ENCODE measurements at places on chromosomes 7 and 10.

GRCh38 chr10:29217292-29217738 is 71.6 kb upstream of the LYZL1 start:
- DNase-seq = no peak

DNA sequence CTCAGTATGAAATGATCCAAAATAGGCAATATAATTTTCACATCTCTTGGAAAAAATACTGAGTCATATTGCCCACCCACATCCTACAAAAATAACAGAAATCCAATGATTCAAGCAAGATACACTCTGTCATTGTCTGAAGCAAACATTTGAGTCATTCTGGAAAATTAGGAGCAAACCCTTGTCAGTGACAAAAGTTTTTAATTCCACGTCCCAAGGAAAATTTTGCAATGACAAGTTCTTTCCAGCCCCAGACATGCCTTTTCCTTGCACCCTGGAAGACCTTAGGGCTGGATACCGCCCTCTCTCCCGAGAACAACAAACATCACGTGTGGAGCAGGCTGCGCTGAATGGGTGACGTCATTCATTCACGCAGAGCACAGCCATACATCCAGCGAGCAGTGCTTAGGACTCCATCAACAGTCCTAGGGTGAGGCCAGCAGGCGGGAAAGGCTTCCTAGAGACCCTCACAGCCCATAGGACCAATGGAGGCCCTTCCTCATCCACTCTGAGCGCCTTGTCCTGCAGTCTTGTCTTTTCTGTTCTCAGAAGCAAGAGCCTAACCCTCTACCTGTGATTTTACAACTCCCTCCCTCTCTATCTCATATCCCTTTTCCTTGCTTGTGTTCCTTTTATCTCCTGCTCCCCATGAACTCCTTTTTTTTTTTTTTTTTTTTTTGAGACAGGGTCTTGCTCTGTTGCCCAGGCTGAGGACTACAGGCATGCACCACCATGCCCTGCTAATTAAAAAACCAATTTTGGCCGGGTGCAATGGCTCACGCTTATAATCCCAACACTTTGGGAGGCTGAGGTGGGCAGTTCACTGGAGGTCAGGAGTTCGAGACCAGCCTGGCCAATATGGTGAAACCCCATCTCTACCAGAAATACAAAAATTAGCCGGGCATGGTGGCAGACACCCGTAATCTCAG is 23.5 kb upstream of the KDM7A start:
- no peak for DNase-seq

GRCh38 chr10:121732656-121733445 is 134.6 kb upstream of the FGFR2 start:
- no peak for DNase-seq

GRCh38 chr7:121666306-121666705 is 206.7 kb upstream of the PTPRZ1 start:
- no peak for DNase-seq

DNA sequence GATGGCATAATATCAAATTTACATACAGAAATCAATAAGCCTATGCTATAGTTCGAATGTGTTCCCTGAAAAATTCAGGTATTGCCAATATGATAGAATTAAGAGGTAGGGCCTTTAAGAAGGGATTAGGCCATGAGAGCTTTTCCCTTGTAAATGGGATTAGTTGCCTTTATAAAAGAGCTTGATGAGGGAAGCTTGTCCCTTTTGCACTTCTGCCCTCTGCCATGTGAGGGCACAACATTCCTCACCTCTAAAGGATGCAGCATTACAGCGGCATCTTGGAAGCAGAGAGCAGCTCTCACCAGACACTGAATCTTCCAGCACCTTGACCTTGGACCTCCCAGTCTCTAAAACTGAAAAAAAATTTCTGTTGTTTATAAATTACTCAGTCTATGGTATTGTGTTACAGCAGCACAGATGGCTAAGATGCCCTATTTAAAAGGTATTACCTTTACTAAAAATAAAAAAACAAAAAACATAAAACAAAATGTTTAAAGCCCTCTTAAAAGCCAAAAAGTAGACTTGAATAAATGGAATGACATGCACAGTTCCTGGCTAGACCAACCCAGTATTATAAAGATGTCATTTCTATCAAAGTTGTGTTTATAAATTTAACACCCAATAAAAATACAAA is 909.6 kb downstream of the REEP3 start:
- DNase-seq = no peak

DNA sequence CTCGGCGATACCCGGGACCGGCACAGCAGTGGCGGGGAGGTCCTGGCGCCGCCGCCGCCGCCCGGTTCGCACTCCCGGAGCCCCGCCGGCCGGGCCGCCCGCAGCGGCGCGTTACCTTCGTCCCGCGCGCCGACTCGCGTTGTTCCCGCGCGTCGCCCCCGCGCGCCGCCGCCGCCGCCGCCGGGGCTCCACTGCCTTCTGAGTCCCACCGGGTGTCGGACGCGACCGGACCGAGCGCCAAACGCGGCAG is at the start of gene EZH2:
Gene EZH2 (minus strand): TSS at position 243 of the 250 bp plus-strand sequence. CDS start 36,993 bp downstream, outside the sequence.
- no peak for DNase-seq

- no peak for DNase-seq
Measured at GRCh38 chr7:38855867-38856266, 53.1 kb downstream of the VPS41 start.

DNA sequence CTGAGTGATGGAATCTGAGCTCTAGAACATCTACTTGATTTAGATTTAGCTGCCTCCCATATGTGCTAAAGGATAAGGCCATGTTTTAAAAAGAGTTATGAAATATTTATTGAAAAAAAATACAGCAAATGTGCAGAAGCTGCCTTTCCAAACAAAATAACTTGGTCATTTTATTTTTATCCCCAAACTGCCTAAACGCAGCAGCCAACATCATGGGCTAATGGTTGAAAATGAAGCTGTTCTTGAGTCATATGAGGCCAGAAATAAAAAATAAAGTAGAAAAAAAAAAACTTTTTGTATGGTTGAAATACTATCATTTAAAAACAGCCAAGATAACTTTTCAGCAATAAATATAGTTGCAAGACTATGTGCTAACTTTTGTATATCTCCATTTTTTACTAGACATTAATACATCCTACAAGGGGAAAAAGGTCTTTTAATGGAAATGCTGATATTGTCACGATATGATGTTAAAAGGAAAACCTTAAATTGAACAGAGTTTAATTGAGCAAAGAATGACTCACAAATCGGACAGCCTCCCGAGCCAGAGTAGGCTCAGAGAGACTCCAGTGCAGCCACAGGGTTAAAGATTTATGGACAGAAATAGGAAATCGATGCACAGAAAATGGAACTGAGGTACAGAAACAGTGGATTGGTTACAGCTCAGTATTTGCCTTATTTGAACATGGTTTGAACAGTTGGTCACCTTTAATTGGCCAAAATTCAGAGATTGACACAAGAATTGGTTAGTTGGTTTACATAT is 305.8 kb downstream of the MDFIC start:
- DNase-seq = no peak

DNA sequence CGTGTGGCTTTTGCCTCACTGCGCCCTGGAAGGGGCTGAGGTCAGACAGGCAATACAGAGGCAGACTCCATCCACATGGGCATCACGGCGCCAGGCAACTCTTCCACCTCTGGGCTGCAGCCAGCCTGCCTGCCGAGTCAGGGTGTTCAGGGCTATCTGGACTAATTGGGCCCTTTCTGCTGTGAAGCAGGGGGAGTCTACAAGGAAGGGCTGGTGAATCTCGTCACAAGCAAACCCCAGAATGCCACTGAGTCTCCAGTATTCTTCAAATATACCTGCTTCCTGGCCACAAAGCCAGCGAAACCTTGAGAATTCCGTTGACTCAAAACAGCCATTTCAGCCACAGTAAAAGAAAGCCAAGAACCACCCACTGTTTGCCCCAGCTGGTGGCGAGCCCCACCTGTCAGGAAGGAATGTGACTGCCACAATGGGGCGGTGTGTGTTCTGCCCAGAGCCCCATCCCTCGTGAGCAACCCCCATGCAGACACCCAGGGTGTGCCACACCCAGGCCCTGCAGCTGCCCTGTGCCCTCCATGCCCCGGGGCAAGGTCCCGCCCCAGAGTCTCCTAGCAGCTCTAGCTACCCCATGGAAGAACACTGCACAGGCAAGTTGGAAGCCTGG is 117.3 kb downstream of the FAM53B start:
- no peak for DNase-seq

GRCh38 chr10:8121201-8121890 is 66.9 kb downstream of the GATA3 start:
- no peak for DNase-seq

GRCh38 chr7:11427686-11428273 is 404.2 kb downstream of the THSD7A start:
- peak; percentile 48 for DNase-seq

- DNase-seq = no peak
Measured at GRCh38 chr10:1159131-1160061, 103.2 kb downstream of the WDR37 start.

DNA sequence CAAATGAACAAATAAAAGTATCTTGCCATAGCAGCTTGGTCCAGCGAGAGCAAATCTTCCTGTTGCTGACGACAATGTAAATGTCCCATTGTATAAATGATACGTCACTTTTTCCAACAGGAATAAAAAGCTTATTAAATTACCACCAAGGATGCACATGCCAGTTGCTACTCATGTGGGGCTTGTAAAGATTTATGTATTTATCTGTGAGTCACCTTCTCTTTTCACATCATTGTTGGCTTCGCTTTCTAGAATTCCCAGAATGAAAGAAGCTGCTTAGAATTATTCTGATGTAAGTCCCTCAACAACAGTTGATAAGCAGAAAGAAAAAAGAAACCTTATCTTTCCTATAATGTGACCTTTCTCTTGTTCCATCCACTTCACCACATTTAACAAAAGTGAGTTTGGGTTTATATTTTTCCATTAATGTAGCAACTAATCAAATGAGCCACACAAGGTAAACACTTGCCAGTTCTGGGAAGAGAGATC is 22.4 kb downstream of the DNAJC12 start:
- DNase-seq = no peak

DNA sequence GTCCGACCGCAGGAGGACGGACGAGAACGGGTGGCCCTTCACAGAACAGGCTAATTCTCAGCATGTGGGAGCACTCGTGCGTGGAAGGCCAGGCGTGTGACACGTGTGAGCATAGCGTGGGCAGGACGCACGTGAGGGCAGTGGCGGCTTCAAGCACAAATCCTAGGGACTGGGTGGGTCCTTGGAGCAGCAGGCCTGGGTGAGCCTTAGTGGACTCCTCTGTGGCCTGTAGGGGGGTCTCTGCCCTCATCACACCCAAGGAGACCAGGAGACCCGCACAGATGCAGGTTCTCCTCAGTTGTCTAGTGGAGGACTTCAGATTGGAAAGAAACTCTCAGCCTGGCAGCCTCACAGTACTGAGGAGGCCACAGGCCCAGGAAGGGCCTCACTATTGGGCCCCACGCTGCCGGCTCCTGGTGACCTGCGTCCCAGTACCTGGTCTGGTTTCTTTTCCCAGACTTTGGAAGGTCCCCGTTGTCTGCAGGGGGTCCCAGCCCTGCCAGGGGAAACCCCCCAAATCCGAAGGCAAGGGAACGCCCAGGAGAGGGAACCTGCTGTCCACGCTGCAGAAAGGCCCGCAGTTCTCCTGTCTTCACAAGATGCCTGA is 49.1 kb upstream of the FAM20C start:
- DNase-seq = no peak

- DNase-seq = no peak
Measured at GRCh38 chr7:32364581-32364980, 125.6 kb downstream of the LSM5 start.

- DNase-seq = no peak
Measured at GRCh38 chr7:122014697-122015096, 129.4 kb downstream of the AASS start.

DNA sequence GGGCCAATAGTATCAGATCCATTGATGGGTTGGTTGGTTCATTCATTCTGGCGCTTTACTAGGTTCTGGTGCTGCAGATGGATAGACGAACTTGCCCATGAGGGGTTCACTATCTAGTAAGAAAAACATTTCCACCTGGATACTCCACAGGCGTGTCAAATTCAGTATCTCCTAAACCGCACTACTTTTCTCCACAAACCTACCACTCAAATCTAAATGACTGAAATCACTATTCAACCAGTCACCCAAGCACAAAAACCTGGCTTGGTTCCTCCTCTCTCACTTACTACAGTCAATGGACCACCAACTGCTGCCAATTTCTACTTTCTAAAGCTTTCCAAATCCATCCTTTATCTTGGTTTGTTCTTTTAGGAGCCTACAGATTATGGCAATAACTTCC is 572 bp downstream of the AGK start:
- DNase-seq = no peak

- DNase-seq = no peak
Measured at GRCh38 chr7:90402785-90403173, 482 bp upstream of the CLDN12 start.

DNA sequence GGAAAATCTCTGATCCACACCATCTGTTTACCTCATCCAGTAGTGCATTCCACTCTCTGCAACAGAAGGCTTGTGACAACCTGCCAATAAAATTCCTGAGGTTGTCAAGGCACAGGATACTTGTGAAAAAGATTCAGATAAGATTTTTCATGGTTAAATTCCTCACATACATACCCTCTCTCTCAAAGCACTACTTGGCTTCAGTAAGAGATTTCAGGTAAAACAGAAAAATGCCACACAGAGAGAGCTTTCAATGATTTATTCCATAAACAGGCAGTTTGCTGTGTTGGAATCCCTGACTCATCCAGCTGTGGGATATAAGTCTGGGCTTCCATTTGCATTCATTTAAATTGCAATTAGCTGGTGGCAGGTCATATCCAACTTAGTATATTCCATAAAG is 99.7 kb upstream of the CAV2 start:
- DNase-seq = no peak

DNA sequence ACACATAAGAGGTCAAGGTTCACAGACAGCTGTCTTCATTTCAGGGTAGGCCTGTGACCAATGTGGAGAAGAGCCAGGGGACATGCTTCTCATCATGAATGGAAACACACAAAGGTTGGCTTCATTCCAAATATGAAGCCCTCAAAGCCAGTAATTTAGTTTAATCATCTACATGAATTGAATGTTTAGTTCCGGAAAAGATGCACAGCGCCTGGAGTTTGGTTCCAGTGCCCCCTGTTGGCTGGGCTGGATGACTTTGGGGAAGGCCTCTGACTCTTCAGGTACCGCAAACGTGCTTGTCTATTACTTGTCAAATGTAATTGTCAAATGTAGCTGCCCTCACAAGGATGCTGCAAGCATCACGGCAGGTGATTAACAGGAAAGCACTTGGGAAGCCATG is 130.7 kb downstream of the ADRA2A start:
- DNase-seq = no peak

- DNase-seq = peak; percentile 38
Measured at GRCh38 chr7:22445140-22445743, 54.7 kb downstream of the STEAP1B start.

GRCh38 chr7:70242826-70243225 is 644.6 kb downstream of the AUTS2 start:
- DNase-seq = no peak

All from GM10248 (cell line).